ENCODE measurements at places on chromosomes 3 and 15.

DNA sequence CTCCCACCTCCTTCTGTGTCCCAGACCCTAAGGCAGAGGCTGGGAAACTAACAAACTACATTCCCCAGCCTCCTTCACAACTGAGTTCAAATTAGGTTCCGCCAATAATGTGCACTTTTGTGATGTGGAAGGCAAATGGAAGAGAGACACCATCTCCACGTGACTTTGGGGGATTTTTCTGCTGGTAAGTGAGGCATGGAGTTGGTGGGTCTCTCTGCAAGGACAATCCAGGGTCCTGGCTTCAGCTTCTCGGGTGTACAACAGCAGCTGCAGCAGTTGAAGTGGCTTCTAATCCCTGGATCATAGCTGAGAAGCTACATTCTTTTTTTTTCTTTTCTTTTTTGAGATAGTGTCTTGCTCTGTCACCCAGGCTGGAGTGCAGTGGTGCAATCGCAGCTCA is 58.9 kb upstream of the GATA2 start:
- DNase-seq, result no peak

GRCh38 chr3:95297581-95297980 is 1234.7 kb downstream of the NSUN3 start:
- DNase-seq, result no peak

DNA sequence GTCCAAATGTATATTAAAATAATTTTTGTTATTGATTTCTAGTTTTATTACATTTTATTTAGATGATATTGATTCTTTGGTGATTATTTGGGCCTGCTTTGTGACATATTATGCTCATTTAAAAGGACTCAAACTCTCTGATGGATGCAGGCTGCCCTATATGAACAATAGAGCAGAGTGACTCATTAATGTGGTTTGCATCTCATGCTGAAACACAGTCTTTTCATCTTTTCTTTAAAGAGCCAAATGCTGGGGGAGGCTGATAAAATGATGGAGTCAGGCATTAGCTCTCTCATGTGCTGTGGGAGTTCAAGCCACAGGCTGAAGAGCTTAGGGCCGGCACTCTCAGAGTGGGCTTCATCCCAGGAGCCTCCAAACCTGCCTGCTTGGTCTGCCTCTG is 7.2 kb downstream of the PLA1A start:
- no peak for DNase-seq

- no peak for DNase-seq
Observed at GRCh38 chr15:34942363-34942762, 27.2 kb downstream of the AQR start.

DNA sequence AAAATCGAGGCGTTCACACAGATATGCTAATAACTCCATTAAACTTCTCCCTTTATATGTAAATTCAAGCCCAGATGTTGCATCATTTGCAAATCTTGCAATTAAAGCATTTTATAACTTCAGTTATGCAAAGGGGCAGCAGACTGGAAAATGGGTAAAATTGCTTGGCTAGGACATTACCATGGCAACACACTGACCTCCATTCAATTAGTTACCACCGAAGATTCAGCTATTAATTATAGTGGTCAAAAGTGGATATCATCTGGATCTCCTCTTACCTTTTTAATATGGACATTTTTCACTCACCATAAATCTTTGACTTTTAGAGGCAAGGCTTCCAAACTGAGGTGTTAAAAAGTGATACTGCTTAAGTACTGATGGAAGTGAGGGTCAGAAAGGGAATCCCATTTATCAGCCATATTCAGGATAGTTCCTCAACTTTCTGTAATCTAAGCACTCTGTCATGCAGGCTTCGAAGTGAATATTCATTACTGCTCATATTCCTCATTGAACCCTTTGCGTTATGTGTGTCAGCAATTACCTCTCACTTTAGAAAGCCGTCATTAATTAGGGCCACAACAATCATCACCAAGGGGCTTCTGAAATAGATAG is 386.2 kb upstream of the ROBO2 start:
- no peak for DNase-seq
